ENCODE measurements at places on chromosomes 4 and X. TPM values are rescaled to one million over a fixed set of nuclear protein-coding genes. Genes with fewer than 3 reads are reported as not detected.

MOB1B gene
- polyA plus RNA-seq, result 17.8 TPM

TLR10 gene
- not detected for polyA plus RNA-seq

TRAPPC2 gene
- polyA plus RNA-seq, result 9.7 TPM

AMBN gene
- polyA plus RNA-seq, result not detected

F9 gene
- polyA plus RNA-seq, result not detected

TASL gene
- not detected for polyA plus RNA-seq

DNA sequence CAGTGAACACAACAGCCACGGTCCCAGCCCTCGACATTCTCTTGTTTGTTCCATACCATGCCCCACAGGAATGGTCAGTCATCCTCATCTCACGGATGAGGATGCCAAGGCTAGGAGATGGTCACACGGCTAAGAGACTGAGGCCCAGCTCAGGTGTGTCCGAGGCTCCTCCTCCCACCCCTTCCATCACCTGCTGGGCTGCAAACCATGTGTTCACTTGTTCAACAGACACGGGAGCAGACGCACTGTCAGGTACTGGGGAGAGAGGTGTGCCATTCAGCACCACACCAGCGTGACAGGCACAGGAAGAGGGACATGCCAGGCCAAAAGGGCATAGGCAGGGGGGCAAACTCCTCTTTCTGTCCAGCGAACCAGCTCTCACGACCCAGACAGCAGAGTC lies 45.9 kb downstream of the ABLIM2 start:
- no peak for DNase-seq

- no peak for DNase-seq
Measured at GRCh38 chr4:73866246-73866645, 2.9 kb upstream of the CXCL1 start.

DNA sequence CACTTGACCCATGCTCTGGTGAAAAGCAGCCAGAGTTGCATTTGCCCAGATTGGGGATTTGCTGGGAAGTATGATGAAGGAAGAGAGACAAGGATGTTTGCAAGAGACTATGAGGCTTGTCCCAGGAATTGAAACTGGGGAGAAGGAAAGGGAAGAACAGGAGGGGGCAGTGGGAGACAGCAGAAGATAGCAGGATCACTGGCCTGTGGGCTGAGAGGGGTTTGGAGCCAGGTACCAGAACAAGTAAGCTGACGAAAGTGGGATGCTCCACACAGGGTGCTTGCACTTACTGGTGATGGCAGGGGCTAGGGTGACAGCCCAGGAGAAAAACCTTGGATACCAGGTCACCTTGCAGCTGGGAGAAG lies 3.4 kb upstream of the LETM1 start:
- DNase-seq, result no peak
